ENCODE measurements at places on chromosomes 11 and 22. TPM values are rescaled to one million over a fixed set of nuclear protein-coding genes. Genes with fewer than 3 reads are reported as not detected.

PTPMT1 gene
- 61.0 TPM for total RNA-seq

DNA sequence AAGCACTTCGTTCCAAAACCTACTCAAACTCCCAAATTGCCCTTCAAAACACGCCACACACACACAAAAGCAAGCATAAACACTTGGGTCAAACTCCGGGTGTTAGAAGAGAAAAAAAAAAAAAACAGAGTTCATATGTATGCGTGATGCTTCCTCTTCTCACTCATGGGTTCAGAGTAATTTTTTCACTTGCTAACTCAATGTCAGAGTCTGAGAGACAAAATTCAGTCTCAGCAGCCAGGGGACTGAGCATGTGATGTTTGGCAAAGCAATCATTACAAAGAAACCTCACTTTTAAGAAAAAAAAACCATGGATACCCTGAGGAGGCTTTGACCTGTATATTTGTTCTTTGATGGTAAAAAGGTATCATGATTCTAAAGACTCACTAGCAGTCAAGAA, 461.7 kb downstream of the NTM start:
- DNase-seq: no peak

DNA sequence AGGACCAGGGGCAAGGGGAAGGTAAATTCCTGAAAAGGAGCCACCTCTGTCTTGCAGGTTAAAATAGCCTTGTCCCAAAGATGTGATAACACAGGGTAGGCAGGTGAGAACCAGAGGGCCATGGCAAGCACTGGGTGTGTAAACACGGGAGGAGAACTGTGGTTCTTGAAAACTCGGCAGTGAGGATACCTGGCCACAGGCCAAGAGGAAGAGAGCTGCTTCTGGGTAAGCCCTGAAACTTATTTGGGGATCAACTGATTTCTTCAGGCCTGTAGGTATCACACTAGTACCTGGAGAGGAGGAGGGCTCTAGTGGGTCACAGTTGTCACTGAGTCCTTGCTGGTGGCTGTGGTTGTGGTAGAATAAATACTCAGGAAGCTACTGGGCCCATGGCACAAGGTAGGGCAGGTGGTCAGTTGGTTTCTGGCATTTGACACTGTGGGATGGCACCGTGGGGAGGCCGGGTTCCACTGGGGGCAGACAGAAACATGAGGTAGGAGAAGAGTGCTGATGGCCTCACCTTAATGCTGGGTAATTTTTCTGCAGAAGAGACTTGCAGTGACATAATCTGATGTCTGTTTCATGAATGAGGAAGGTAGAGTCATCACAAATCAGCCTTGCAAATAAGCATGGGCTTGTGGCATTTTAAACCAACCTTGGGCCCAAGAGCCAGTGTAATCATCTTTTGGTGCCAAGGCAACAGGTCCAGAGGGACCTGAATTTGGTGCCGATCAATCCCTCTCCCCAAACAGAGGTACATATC, 22.0 kb downstream of the AMPD3 start:
- DNase-seq: no peak

DNA sequence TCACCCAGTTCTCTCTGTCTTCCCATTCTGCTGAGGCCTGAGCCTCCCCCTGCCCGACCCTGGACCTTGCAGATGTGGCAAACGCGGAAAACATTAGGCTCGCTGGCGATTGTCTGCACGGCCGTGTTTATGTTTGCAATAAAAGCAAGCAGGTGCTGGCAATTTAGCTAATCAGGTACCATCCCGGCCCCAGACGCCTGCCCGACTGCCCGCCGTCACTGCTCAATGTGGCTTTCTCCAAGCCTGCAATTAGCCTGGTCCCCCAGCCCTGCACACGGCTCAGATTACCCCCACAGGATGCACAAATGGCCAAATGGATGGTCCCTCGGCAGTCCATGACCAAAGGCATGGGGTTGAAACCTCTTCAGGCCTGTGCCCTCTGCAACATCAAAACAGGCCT, 259.7 kb downstream of the MN1 start:
- DNase-seq: no peak

GRCh38 chr22:48954781-48955311, 872.8 kb downstream of the BRD1 start:
- peak; percentile 75 for DNase-seq

GRCh38 chr11:126747315-126747714, 253.3 kb downstream of the KIRREL3 start:
- no peak for DNase-seq

DNA sequence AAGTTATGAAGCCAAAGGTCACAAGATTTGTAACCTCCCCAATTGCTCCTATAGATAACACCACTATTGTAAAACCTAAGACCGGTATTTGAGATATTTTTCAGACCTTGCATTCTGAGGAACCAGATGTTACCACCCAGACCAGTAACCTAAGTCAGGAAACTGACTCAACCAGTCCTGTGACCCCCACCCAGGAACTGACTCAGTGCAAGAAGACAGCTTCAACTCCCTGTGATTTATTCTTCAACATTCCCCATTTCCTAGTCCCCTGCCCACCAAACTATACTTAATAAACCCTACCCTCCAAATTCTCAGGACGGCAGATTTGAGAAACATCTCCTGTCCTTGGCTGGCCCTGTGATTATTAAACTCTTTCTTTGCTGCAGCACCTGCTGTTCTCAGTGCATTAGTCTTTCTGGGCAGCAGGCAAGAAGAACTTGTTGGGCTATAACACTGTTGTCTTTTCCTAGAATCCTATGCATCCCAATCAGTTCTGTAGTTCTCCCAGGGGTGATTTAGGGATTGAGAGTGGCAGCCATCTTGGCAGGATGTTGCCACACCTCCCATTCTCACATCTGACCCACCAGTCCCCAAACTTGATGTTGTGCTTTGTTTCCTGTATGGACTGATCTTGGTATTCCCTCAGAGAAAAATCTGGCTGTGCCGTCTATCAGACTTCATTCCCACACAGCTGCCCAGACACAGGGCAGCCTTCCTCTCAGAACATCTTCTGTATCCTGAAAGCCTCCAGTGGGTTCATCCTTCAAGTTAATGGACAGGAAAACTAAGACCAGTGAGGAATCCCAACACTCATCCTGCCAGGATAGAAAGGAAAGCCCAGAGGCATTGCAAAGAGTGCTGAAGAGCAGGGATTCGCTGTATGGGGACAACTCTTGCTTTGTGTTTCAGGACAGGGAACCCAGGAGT, 104.0 kb downstream of the PDE2A start:
- no peak for DNase-seq

DNA sequence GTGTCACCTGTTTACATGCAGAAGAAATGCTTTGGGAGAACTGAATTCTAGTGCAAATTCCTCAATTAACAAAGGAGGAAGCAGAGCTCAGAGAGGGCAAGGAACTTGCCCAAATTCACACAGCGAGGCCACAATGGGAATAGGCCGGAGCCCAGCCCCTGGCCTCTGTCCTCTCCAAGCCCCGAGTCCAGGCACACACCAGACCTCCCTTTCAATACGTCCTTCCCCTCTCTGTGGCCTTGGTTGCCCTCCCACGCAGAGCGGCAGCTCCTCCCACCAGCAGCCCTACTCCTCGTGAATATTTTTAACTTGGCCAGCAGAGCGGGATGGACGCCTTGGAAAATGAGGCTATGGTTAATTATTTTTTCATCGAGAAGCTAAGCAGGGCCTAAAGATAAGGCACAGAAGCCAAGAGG, 1.6 kb upstream of the CARD10 start:
- no peak for DNase-seq

- DNase-seq: no peak
Measured at GRCh38 chr11:68016904-68017817, 7.0 kb downstream of the ALDH3B1 start.
